ENCODE measurements at places on chromosomes 1 and 21.

- peak; percentile 40 for DNase-seq
Measured at GRCh38 chr1:178066908-178067614, 26.8 kb upstream of the RASAL2 start.

- no peak for DNase-seq
Measured at GRCh38 chr1:84773195-84773594, 82.9 kb upstream of the SSX2IP start.

- DNase-seq = no peak
Measured at GRCh38 chr1:117967881-117968280, 38.3 kb downstream of the WDR3 start.

- no peak for DNase-seq
Measured at GRCh38 chr21:39601187-39601928, 11.4 kb upstream of the B3GALT5 start.

DNA sequence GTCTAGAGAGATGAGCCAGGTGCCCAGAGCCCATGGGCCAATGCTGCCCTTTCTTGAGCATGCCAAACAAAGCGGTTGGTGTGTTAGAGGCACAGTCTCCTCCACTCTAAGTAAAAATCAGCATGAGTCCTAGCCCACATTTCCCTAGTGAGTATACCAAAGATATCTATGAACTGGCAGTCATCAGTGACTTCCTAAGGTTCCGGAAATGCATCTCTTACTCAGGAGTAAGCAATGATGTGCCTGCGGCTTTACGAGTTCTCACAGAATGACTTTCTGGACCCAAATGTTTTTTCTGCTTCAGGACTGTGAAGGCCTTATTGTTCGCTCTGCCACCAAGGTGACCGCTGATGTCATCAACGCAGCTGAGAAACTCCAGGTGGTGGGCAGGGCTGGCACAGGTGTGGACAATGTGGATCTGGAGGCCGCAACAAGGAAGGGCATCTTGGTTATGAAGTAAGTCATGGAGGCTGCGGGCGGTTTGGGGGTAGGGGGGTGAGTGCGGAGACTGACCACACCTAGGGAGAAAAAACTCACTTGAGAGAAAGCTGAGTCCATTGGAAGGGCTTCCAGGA, 9.2 kb downstream of the PHGDH start:
- no peak for DNase-seq

DNA sequence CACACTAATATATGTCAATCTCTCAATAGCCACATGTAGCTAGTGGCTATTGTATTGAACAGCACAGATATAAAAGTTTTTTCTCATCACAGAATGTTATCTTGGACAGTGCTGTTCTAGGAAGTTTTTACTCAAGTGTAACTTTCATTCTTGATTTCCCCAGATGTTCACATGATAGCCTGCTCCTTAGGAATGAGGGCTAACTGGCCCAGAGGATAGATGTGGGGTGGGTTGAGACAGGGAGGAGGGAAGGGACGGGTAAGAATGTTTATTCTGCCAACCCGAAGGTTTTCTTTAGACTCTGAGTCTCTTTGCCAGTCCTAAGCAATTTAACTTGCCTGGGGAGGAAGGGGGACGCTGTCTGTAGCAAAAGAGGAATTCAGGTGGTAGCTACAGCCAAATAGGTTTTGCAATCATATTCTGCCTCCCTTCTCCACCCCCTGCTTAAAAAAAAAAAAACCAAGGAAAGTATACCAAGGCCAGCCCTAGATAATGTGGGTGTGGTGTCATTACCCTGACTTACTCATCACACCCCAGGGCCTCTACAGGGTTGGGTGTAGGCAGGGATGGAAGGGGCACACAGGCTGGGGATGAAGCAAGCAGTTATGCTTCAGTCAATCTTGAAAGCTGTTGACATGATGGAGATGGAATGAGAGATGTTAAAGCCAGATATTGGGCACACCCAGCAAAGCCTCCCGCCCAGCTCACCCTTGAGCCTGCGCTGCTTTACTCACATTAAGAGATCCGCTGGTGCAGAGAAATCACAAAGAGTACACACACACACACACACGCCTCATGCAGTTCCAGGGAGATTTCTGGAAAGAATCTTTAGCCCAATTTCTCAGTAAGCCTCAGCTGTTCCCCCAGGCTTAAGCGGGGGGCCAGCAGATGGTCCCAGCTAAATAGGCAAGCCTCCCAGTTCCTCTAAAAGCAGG, 59.9 kb downstream of the PLXNA2 start:
- no peak for DNase-seq

DNA sequence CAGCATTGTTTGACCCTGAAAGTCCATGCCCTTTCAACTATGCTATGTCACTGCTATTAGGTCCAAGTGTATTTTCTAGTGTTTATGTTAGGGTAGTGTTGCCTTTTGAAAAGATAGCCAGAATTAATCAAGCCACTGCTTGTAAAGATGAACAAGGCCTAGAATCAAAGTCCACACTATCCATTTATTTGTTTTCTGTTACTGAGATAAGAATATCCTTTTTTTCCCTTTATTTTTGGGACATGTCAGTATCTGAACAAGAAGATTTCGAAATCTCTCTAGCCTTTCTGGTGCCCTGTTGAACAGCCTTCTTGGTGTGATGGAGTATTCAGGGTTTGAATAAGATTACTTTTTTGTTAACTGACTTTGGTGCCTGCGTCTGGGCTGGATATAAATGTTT, 16.7 kb downstream of the UBAP2L start:
- no peak for DNase-seq

DNA sequence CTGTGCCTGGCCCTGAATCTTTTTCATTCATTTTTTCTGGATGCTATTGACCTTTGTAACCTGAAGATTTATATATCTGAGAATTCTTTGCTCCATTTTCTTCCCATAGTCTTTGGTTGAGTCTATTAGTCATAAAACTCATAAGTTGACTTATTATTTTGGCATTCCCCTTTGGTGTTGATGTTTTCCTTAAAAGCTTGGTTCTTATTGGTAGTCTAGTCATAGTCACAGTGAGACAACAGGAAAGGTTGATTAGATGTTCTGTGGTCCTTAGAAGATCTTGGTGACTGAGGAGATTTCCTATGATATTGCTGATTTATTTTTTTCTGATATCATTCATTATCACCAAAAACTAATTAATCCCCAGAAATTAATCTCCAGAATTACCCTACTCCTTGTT, 86.2 kb downstream of the PTPRC start:
- DNase-seq = no peak

DNA sequence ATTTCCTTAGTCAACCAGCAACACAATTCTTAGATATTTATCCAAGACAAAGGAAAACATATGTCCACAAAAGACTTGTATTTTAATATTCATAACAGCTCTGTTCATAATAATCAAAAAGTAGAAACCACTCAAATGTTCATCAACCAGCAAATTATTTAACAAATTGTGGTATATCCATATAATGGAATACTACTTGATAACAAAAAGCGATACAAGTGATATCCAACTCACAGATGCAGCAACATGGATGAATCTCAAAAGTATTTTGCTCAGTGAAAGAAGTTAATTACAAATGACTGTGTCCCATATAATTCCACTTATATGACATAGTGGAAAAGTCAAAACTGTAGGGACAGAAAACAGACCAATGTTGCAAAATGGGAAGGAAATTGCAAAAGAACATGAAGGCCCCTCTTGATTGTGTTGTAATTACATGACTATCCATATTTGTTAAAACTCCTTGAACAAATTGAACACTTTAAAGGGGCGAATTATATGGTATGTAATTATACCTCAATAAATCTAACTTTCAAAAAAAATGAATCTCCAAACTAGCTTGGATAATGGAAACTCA, 116.9 kb downstream of the EDEM3 start:
- DNase-seq = no peak

DNA sequence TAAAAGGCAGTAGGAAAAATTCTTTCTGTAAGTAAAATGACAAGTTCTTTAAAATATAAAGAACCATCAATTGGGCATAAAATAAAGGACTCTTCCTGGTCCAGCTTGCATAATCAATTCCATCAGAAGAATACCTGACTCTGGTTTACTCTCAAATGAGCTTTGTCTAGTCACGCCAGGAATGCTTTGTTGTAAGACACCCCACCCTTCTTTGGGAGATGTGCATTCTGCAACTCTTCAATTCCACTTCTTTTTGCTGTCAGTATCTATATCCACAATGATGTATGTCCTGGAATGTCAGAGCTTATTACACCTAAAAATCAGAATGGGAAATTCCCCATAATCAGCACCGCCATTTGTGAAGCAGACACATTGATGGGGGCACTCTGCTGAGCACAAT, 76.1 kb downstream of the PTPN14 start:
- no peak for DNase-seq

- no peak for DNase-seq
Measured at GRCh38 chr1:30657131-30658013, 66.0 kb downstream of the MATN1 start.

DNA sequence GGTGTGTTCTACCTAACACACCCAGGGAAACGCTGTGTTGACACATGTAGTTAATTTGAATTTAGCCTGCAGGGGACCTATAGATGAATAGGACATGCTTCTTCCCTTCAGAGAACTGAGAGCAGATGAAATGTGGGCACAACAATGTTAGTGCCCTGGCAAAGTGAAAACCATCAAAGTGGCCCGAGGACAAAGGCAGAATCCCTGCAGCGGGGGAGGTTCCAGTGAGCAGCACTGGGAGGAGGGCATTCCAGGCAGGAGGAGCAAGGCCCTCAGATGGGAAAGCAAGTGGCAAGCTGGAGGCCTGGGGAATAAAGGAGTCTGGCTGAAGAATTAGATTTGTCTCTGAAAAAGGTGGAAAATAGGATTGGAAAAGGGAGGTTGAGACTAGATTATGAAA, 37.2 kb downstream of the C1orf94 start:
- no peak for DNase-seq

DNA sequence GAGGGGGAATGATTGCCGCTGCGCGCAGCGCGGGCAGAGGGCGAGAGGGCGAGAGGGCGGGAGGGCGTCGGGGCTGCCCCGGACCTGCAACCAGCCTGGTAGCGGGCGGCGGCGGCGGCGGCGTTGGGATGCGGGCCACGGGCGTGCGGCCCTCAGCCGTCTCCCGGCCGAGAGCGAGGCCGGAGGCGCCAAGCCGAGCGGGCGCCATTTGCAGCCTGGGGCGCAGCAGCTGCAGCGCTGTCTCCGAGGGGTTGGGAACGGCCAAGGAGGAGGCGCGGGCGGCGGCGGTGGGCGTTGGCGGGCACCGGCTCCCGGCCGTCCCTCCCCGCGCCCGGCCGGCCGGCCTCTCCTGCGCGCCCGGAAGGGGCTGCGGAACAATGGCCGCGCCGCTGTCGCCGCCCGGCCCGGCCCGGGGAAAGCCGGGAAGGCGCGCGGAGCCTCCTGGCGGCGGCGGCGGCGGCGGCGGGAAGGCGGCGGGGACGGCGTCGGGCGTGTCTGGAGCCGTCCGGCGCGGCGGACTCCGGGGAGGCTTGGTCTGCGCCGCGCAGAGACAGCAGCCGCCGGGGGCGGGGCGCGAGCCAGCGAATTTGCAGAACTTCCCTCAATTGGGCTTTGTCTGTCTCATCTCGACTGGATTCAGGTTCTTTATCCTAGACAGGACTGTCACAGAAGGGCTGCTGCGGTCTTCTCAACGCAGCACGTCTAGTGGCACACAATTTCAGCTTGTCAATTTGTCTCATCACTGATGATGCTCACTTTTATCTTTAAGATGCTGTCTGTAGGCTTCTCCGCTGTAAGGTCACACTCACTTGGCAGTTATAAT, 35.7 kb downstream of the ZBTB8B start:
- peak; percentile 71 for DNase-seq

- no peak for DNase-seq
Measured at GRCh38 chr1:61457526-61458040, 267.4 kb downstream of the TM2D1 start.

DNA sequence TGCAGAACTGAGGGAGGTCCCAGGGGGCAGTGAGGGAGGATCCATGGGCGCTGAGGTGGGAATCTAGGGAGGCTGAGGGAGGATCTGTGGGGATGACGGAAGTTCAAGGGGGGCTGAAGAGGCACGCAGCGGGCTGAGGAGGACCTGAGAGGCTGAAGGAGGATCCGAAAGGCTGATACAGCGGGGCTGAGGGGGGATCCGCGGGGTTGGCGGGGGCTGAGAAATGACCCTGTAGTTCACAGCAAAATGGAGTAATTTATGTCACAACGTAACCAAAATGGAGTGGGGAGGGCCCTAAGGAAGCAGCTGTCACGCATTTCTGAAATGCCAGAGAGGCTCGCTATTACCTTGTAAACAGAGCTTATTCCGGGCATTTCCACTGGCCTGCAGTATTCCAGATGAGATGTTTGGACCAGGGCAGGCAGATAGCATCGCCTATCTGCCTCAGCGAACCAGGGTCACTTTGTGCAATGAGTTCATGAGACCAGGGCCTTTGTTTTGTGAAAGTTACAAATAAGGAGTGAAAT, 926 bp upstream of the MRPL55 start:
- no peak for DNase-seq

DNA sequence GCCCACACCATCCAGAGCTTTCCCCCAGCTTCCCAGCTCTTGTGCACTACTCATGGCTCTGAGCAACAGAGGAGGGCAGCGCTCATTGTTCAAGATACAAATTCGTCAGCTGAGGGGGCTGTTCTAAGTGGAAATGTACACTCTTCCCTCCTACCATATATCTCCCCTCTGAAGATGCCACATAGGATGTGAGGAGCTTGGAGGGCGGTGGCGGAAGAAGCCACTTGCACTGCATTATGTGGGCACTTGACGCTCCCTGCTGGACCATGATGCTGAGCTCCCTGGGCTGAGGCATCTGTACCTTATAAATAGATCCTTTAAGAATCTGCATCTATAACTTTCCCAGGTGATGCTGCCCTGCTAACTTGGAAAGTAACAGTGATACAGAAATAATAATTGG, 477.6 kb upstream of the DEPDC1 start:
- DNase-seq = no peak

DNA sequence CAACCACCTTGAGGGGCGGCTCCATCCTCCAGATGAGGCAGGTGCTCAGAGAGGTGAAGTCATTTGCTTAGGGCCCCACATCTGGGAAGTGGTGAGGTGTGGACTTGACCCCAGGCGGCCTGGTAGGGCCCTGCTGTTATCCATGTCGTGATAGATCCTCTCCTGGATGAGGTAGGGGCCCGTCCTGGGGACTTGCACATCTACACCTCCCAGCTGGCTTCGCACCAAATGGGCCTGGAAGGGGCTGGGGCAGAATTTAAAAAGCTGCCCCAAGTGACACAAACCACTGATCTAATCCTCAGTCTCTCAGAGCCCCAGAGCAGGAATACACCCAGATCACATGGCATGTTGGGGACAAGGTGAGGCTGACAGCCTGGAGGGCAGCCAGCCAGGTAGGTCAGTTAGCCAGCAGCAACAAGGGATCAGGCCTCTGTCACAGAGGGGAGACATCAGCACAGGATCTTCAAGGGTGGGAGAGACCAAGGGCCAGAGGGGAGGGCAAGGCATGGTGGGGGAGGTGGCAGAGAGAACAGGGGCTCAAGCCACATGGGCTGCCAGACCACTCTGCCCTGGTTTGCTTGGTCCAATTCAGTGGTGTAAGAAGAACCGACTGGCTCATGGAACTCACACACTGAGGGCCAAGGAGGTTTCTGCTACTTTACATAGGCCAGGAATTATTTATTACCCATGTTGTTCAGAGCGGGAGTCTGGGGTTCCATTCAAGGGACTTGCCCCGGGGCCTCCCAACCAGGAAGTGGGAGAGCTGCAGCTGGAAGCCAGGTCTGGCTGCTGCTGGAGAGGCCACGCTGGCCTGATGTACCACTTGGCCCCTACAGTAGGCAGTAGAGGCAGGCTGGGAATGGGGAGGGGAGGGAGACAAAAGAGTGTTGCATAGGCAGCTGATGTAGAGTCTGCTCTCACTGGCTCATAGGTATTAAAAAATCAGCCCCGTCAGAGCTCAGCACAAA, 12.1 kb downstream of the LRP8 start:
- DNase-seq = no peak
